ENCODE measurements at places on chromosomes 3 and 15.

- no peak for DNase-seq
These were observed 25.3 kb upstream of the IL20RB start for GRCh38 chr3:136932523-136932922.

DNA sequence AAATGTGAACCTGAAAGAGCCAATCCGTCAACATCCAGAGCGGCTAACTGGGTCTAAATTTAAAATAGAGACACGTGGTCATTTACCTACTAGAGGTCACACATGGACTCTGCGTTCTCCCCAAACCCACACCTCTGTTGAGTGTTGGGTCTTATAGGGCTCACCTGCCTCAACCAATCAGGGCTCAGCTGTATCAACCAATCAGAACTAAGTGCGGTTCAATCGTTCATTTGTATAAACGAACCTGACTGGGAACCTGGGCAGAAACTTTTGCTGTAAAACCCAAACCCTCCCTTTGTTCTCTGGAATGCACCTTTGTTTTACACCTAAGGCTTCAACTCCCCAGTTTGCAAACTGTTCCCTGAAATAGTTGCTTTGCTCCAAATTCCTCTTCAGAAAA, 8.9 kb downstream of the DNAAF4 start:
- DNase-seq: no peak

DNA sequence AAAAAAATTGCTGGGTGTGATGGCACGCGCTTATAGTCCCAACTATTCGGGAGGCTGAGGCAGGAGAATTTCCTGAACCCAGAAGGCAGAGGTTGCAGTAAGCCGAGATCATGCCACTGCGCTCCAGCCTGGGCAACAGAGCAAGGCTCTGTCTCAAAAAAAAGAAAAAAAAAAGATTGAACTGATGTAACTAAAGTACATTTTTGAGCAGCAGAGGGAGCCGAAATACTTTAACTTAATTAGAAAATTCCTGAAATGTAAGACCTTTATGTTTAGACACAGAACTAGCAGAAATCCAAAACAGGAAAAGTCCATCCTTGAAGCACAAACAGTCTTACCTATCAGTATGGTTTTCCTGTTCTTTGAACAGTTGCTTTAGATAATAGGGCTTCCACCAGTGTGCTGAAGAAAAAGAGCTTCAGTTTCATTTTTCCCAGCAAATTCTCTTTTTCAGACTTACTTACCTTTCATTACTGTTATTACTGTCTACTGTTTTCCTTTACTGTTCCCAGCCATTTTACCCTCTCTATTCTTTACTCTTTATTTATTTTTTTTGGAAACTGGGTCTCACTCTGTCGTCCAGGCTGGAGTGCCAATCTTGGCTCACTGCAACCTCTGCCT, 33.4 kb upstream of the ZNF609 start:
- DNase-seq: peak; percentile 2

- no peak for DNase-seq
These were observed 210.4 kb upstream of the NDN start for GRCh38 chr15:23897531-23897930.

DNA sequence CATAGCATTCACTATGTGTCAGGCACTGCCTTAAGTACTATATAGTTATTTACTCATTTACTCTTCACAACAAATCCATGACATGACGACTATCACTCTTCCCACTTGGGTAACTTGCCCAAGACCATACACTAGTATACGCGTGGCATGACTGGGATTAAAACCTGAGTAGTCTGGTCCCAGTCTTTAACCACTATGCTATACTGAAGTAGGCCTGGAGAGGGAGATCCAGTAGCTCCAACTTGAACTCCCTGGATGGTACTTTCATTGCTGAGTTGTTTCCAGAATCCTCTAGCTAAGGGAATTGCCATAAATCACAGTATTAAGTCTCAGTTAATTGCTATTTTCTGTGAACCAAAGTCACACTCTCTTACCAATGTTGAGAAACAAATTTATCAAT, 116.2 kb upstream of the LSAMP start:
- no peak for DNase-seq

GRCh38 chr3:169813757-169814517, 1.2 kb upstream of the LRRC34 start:
- DNase-seq: no peak

GRCh38 chr3:52494886-52495495, at the start of gene STAB1:
TSS of gene STAB1 (plus strand) at chr3:52495338. CDS start at chr3:52495414, 76 bp downstream.
- DNase-seq: no peak

GRCh38 chr3:62180514-62180913, 192.8 kb downstream of the FEZF2 start:
- DNase-seq: no peak

DNA sequence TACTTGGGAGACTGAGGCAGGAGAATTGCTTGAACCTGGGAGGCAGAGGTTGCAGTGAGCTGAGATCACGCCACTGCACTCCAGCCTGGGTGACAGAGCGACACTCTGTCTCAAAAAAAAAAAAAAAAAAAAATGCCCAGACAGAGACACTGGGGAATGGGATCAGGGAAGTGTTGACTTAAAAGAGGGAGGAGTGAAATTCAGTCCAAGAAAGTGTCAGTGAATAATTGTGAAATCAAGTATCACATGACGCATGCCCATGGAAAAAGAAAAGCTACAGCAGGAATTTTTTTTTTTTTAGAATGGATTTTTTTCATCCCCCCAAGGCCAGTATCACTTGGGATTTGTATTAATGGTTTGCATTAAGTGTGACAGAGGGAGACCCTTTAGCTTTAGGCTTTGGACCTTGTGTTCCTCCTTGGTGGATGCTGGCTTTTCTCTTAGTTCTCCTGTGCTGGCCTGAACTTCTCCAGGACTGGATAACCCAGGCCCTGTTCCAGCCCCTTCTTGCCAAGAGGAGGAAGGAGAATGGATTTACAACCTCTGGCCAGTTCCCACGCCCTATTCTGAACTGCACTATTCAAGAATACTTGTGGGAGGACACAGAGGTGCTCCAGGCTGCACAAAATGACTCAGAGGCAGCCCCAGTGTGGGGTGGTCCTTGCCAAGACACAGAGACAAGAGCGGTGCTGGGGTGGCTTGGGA, 36.7 kb upstream of the ZNF774 start:
- DNase-seq: no peak

DNA sequence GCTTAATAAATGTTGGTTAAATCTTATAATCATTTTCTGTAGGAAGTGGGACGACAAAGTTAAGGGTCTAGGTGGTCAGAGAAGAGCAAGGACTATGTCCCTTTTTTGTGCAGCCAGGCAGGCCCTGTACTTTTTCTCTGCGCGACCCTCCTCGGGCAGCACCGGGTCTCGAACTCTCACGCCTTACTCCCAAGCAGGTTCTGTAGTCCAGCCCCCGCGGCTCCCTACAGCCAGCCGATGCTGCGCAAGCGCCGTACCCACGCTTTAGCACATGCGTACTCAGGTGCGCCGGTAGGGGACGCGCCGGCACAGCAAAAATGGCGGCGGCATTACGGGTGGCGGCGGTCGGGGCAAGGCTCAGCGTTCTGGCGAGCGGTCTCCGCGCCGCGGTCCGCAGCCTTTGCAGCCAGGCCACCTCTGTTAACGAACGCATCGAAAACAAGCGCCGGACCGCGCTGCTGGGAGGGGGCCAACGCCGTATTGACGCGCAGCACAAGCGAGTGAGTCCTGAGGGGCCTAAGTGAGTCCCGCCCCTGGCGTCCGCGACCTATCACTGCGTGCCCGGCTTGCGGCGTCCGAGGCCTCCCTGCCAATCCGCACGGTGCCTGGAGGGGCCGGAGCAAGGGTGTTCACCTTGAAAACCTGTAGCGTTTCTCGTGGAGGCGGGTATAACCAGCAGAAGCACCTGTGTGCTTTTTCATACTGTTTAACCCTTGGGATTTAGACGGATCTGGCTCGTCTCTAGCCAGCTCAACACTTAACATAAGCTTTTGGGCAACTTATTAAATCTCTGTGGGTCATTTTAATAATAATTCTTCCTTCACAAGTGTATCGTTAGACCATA, at the start of gene PCCB:
TSS of gene PCCB (plus strand) at position 282 of the 844 bp plus-strand sequence. CDS start at position 318, 36 bp downstream.
- peak; percentile 81 for DNase-seq

DNA sequence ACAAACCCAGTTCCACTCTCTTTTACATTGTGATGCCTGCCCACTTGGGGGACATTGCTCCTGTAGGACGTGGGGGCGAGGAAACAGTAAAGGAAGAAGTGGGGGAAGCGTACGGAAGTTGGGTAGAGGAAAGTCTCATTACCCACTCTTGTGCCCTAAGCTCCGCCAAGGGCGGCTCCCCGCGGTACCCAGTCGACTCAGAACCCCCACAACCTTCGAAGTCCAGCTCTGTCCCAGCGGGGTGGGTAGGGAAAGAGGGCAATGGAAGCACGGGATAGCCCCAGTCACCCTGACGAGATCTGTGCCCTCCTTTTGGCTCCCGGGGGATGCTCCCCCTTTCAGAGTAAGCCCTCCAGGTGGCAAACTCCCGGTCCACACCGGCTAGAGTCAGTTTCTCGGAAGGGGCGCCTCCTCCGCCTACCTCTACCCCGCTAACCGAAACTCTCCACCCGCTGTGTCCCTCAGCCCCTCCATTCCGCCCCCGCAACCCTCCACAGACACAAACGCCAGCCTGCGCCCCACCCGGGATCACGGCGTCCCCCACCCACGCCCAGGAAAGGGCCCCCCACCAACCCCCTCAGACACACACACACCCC, 527 bp downstream of the CSNK1G1 start:
- DNase-seq: no peak

GRCh38 chr15:33126559-33127290, 67.8 kb downstream of the FMN1 start:
- peak; percentile 45 for DNase-seq

GRCh38 chr3:53161450-53161819, 426 bp downstream of the PRKCD start:
- DNase-seq: no peak

DNA sequence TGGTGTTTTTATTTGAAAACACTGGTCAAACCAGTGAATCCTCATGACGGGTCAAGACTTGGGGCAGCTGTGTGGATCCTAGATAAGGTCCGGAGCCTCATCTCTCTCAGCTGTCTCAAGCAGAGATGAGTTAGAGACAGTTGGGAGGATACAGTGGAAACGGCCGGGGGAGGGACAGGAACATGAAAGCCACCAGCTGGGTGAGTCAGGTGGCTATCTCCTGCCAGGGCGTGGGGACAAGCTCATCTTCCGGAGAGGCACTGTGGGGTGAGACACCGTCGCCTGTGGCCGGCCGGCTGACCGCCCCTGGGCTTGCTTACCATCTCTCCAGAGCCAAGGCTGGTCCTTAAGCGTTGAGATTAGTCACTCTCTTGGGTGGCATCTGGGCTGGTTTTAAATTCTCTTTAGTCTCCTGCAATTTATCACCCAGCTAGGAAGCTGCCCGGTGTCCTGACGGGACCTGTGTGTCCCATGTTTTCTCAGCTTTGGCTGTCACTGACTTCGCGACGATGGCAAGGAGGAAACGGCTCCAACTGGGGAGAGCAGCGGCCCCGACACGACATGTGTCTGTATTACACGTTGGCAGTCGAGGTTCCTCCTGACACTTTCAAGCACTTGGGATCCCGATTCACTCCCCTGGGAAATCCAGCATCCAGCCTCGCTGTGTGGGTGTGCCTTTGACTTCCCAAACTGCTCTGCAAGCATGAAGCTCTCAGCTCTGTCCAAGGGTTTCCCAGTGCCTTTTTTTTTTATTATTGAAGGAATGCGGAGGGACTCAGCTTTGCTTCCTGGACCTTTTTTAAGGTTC, 7.5 kb downstream of the ST8SIA2 start:
- no peak for DNase-seq

DNA sequence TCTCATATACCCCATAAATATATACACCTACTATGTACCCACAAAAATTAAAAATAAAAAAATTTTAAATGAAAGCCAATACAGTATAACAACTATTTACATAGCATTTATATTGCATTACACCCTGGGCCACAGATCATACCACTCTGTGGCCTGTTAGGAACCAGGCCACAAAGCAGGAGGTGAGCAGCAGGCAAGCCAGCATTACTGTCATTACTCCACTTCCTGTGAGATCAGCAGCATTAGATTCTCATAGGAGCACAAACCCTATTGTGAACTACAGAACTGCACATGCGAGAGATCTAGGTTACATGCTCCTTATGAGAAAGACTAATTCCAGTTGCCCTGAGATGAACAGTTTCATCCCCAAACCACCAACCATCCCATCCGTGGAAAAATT, 17.4 kb downstream of the FILIP1L start:
- no peak for DNase-seq

GRCh38 chr15:70556779-70557178, 206.6 kb downstream of the UACA start:
- no peak for DNase-seq

GRCh38 chr3:122793568-122794416, at the start of gene HSPBAP1:
TSS of gene HSPBAP1 (minus strand) at chr3:122793831. CDS start at chr3:122793680, 151 bp downstream.
- peak; percentile 72 for DNase-seq

- no peak for DNase-seq
These were observed 206.9 kb downstream of the ZNF385D start for GRCh38 chr3:21544076-21544462.
